Activated CD4-positive, alpha-beta T cell treated with anti-CD3 and anti-CD28 coated beads, Interleukin-2, amount 10 ng/mL, durations not matched to agents 7 days and 5 days (primary cell): ENCODE measurements at places on chromosomes 1 and 21. TPM values are rescaled to one million over a fixed set of nuclear protein-coding genes. Genes with fewer than 3 reads are reported as not detected.

PIK3CD gene
- total RNA-seq: 242 TPM

- no peak for DNase-seq
Measured at GRCh38 chr1:225626698-225627097, 26.2 kb downstream of the ENAH start.

TAS1R1 gene
- total RNA-seq: not detected

- DNase-seq: no peak
Measured at GRCh38 chr1:235429143-235429542, 61.9 kb downstream of the TBCE start.

DNA sequence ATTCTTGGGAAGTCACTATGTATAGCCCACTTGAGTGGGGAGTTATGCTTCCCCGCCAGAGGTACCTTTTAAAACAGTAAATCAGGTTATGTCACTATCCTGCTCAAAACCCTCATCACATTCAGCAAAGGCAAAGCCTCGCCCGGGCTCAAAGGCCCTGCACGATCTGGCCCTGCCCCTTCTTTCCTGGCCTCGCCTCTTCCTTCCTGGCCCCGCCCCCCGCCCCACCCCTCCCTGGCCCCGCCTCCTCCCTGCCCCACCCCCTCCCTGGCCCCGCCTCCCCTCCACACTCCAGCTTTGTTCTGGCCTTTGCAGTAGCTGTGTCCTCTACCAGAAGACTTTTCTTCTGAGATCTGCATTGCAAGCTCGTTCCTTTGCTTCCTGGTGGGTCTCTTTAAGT, 6.6 kb downstream of the LDLRAD2 start:
- peak; percentile 48 for DNase-seq

DNA sequence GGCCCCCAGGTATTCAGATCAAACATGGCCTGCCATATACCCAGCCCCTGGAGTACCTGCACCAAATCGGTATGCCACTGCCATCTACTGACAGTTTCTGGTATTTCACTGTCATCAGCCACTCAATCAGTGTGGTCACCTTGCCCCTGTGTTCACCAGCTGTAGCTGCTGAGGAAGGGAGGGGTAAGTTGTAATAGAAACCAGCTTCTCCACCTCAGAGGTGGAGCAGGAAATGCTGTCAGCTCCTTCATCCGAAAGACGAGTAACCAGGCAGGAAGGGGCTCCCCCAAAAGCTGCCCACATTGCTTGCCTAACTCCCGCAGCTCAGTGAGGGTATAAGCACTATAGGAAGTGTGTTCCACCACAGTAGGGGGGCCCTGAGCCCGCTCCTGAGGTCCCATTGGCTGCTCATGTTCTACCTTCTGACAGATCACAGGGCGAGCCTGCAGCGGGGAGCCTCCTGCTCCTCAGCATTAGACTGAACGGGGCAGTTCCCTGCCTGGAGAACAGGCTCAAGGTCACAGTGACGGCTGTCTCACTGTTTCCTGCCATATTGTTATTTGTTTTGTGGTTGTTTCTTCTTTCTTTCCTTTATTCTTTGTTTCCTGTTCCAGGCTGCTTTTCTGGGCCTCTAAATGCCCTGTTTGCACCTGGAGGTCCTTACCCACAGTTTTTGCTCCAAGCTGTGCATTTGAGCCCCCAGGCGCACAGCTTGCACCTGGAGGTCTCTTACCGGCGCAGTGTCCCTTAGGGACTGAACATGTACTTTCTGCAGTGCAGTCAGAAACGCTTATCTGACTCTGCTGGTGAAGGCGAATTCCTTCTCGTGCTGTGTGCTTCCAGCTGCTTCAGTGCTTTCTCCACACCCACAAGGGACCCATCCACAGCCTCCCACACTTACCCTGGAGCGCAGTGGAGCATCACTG, 1638.3 kb downstream of the MRPL39 start:
- DNase-seq: peak; percentile 88

DNA sequence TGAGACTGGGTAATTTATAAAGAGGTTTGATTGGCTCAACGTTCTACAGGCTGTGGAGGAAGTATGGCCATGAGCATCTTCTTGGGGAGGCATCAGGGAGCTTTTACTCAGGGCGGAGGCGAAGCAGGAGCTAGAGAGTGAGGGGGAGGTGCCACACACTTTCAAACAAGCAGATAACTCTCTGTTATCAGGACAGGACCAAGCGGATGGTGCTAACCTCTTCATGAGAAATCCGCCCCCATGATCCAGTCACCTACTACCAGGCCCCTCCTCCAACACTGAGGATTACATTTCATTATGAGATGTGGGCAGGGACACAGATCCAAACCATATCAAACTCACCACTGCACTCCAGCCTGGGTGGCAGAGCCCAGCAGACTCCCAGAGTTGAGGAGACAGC, 11.5 kb upstream of the LRRC47 start:
- DNase-seq: no peak

- no peak for DNase-seq
Measured at GRCh38 chr1:26278724-26279455, 996 bp upstream of the SH3BGRL3 start.

DNA sequence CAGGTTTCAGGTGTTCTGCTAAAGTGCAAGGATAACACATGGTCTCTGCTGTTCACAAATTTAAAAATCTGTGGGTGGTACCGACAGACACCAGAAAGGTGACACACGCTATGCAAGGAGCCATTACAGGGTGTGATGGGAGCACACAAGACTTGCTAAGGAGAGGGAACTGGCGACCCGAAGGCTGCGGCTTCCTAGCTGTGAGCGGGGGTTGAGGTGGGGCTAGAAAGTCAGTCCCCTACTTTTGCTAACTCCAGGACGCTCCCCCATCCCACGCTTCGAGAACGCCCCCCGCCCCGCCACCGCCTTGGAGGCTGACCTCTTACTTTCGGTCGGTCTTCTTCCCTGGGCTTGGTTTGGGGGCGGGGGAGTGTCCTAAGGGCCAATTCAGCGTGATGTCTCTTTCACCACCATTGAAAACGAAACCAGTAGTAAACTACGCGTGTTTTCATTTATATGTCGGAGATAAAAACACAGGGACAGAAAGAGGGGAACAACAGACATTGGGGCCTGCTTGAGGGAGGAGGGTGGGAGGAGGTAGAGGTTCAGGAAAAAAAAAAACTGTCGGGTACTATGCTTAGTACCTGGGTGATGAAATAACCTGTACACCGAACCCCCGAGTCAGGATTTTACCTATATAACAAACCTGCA, 1.1 kb downstream of the CKS1B start:
- DNase-seq: peak; percentile 71

- no peak for DNase-seq
Measured at GRCh38 chr1:173224280-173224892, 17.3 kb upstream of the TNFSF4 start.

GRCh38 chr1:43861337-43861736, 72.3 kb upstream of the ARTN start:
- DNase-seq: no peak

SPRR1A gene
- not detected for total RNA-seq

RBM15 gene
- 69.9 TPM for total RNA-seq

GRCh38 chr1:107965110-107965991, at the start of gene VAV3:
TSS of gene VAV3 (minus strand) at chr1:107965180. CDS start at chr1:107964869, 311 bp downstream.
- peak; percentile 46 for DNase-seq
